ENCODE measurements at places on chromosomes 16 and 17.

GRCh38 chr17:78689029-78689428, 93.0 kb downstream of the CYTH1 start:
- H3K27me3 ChIP-seq = no peaks in the 10 kb centered on the region
- peaks cover 44% of the 10 kb centered on the region for H3K36me3 ChIP-seq
- H3K27ac ChIP-seq = no peak overlapping the region
- no peak overlapping the region for H3K4me3 ChIP-seq

DNA sequence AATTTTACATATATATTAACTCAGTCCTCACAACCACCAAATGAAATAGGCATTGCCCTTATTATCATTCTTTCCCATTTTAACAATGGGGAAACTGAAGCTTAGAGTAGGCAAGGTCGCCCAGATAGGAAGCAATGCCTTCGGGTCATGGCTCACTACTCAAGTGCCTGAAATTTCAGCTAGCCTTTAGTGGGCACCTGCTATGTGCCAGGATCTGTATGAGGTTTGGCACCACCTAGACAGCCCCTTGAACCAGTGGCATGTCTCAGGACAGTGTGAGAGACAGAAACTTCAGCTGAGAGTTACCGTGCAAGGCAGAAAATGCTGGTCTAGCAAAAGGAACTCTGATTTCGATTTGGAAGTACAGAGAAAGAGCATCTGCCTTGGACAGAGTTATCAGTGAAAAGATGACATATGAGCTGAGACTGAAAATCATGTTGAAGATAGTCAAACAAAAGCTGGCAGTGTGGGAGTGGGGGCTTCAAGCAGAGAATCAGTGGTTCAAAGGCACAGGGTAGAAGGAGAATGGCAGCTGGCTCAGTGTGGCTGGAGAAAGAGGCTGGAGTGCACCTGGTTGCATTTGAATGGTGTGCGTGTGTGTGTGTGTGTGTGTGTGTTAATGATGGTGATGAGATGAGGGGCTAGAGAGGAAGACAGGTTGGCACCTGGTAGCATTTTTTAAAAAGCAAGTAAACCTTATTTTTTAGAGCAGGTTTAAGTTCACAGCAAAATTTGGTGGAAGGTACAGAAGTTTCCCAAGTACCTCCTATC, 29.1 kb downstream of the CDH13 start:
- DNase-seq = no peak
- no peaks in the 10 kb centered on the region for H3K27me3 ChIP-seq
- no peak overlapping the region for H3K4me3 ChIP-seq
- H3K27ac ChIP-seq = no peak overlapping the region

- no peaks in the 10 kb centered on the region for H3K36me3 ChIP-seq
- peaks cover 4% of the 10 kb centered on the region for H3K4me1 ChIP-seq
- H3K27me3 ChIP-seq = no peaks in the 10 kb centered on the region
- H3K4me3 ChIP-seq = no peak overlapping the region
Observed at GRCh38 chr17:3926860-3927627, 10.8 kb upstream of the P2RX1 start.

DNA sequence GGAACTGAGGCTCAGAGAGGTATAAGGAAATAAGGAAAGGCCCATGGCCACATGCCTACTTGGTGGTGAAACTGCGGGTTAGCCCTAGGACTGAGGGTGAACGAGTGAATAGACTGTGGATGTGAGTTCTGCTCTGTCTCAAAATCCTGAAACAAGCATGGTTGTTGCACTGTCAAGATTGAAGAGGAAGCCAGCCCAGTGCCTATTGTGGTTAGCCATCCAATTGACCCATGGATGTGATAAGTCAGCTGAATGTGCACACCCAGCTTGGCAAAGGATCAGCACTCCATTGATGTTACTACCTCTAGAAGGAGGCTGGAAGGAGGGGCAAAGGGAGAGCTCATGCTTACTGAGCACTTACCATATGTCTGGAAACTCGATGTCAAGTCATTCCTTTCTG, 4.5 kb downstream of the TMEM114 start:
- H3K27me3 ChIP-seq = peaks cover 17% of the 10 kb centered on the region
- no peak for DNase-seq
- H3K36me3 ChIP-seq = no peaks in the 10 kb centered on the region
- no peak overlapping the region for H3K27ac ChIP-seq
- peaks cover 17% of the 10 kb centered on the region for H3K4me1 ChIP-seq
- no peak overlapping the region for H3K4me3 ChIP-seq

DNA sequence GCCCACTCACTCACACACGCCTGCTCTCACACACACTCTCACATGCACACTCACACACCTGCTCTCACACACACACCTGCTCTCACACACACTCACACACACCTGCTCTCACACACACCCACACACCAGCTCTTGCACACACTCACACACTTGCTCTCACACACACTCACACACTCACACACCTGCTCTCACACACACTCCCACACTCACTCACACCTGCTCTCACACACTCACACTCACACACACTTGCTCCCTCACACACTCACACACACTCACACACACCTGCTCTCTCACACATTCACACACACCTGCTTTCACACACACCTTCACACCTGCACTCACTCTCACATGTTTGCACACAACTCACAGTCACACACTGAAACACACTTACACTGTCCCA, 4.0 kb downstream of the CD300H start:
- no peak for DNase-seq
- no peaks in the 10 kb centered on the region for H3K4me1 ChIP-seq
- no peak overlapping the region for H3K27ac ChIP-seq
- H3K4me3 ChIP-seq = no peak overlapping the region
- no peaks in the 10 kb centered on the region for H3K27me3 ChIP-seq

GRCh38 chr16:57859331-57859730, 57.0 kb upstream of the KIFC3 start:
- H3K4me1 ChIP-seq = peaks cover 8% of the 10 kb centered on the region
- H3K27me3 ChIP-seq = no peaks in the 10 kb centered on the region
- H3K27ac ChIP-seq = no peak overlapping the region
- no peaks in the 10 kb centered on the region for H3K36me3 ChIP-seq
- no peak for DNase-seq

- H3K27me3 ChIP-seq = no peaks in the 10 kb centered on the region
- H3K36me3 ChIP-seq = no peaks in the 10 kb centered on the region
- no peak overlapping the region for H3K27ac ChIP-seq
- no peak overlapping the region for H3K4me3 ChIP-seq
- no peak for DNase-seq
Observed at GRCh38 chr16:58510776-58511628, 4.3 kb upstream of the SETD6 start.

DNA sequence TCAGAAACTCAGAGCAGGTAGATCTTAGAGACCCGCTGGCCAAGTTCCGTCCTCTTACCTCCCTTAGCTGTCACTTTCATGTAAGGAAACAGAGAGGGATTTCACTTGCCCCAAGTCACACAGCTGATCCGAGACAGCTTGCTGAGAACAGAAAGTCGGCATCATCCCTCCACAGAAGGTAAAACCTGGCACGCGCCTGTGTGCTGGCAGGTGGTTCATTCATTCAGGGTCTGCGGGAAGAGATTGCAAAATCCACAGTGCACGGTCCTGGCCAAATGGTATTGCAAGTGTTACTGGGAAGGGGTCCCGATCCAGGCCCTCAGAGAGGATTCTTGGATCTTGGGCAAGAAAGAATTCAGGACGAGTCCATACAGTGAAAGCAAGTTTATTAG, 139.4 kb upstream of the RPH3AL start:
- H3K4me3 ChIP-seq = no peak overlapping the region
- no peaks in the 10 kb centered on the region for H3K36me3 ChIP-seq
- peaks cover 21% of the 10 kb centered on the region for H3K4me1 ChIP-seq
- DNase-seq = no peak

DNA sequence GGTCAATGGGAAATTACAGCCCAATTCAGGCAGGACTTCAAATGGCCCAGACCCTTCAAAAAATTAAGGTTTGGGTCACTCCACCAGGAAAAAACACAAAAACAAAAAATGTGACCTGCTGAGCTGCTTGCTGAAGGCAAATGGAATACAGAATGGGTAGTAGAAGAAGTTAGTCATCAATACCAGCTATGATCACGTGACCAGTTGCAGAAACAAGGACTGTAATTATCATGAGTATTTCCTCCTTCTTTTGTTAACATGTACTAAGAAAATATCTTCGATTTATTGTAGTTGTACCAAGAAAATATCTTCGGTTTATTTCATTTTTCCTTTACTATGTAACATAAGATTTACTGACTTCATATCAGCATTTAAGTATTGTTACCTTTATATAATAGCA, 1183.6 kb downstream of the CDH8 start:
- H3K4me3 ChIP-seq = no peak overlapping the region
- H3K4me1 ChIP-seq = no peaks in the 10 kb centered on the region
- DNase-seq = no peak
- no peak overlapping the region for H3K27ac ChIP-seq
- H3K27me3 ChIP-seq = no peaks in the 10 kb centered on the region
- no peaks in the 10 kb centered on the region for H3K36me3 ChIP-seq

DNA sequence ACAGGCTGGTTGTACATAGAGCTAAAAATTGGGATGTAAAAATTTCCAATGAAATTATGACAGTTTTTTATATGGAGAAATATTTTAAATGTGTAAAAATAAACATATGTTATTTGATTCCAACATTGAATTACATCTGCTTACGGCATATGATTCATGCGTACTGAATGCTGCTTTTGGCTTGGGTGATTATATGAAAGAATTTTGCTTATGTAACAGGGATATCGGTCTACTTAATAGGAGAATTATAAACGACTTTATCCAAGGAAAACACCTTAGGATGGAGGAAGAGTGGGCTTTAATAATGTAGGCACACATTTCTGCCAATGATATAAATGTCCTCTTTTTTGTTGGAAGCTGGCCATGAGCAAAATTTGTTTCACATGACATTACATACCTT, 197.3 kb upstream of the GOT2 start:
- no peak overlapping the region for H3K27ac ChIP-seq
- no peaks in the 10 kb centered on the region for H3K36me3 ChIP-seq
- no peak overlapping the region for H3K4me3 ChIP-seq
- DNase-seq = no peak
- H3K27me3 ChIP-seq = no peaks in the 10 kb centered on the region

DNA sequence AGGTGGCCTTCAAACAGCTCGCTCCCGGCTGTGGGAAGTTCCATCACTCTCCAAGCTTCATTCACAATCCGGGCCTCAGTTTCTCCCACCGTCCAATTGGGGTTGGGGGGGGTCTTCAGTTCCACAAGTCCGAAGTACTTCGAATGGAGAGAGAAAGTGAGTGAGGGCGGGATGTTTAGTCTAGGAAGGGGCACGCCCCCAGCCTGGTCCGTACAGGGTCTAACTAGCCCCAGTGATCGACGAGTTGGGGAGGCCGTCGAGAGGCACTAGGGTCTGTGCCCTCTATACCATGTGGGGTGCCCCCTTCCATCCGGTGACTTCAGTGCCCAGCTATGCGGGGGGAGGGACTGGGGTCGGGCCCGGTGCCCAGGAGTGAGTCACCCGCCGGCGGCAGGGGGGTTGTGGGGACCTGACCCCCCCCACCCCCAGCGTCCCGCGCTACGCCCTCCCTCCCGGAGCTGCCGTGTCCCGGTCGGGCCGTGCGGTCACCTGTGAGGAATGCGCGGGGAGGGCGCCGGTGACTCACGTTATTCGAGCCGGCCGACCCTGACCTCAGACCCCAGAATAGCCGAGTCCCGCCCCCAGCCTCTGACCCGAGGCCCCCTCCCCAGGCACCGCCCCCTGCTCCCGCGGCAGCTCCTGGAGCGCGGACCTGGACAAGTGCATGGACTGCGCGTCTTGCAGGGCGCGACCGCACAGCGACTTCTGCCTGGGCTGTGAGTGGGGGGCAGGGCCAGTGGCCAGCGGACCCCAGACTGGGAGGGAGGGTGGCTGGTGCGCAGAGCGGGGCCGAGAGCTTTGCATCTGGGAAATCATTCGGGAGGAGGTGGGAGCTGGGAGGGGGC, 658 bp downstream of the TNFRSF12A start:
- no peaks in the 10 kb centered on the region for H3K36me3 ChIP-seq
- peaks cover 77% of the 10 kb centered on the region for H3K4me1 ChIP-seq
- peak overlapping the region; percentile 96 for H3K27ac ChIP-seq
- H3K4me3 ChIP-seq = peak overlapping the region; percentile 79

- H3K27ac ChIP-seq = peak overlapping the region; percentile 66
- H3K4me1 ChIP-seq = peaks cover 36% of the 10 kb centered on the region
- H3K36me3 ChIP-seq = no peaks in the 10 kb centered on the region
- DNase-seq = no peak
Observed at GRCh38 chr17:68491381-68492231, 20.6 kb upstream of the PRKAR1A start.

Measured in esophagus squamous epithelium (tissue), 5 donors.